Progenitor cell of endocrine pancreas (in vitro differentiated cells): ENCODE measurements at places on chromosomes 12 and 14. TPM values are rescaled to one million over a fixed set of nuclear protein-coding genes. Genes with fewer than 3 reads are reported as not detected.

SPIC gene
- total RNA-seq: not detected in 2 replicates

ADCK1 gene
- 8.0 and 11.5 TPM in 2 replicates for total RNA-seq

SLC25A21 gene
- total RNA-seq: 2.5 and 3.1 TPM in 2 replicates

TUBA1B gene
- total RNA-seq: 985 and 1,023 TPM in 2 replicates

LBHD2 gene
- not detected in 2 replicates for total RNA-seq

METAP2 gene
- 83.8 and 90.6 TPM in 2 replicates for total RNA-seq

A2M gene
- 1.1 and 2.0 TPM in 2 replicates for total RNA-seq

KLHL33 gene
- 0.04 and 0.05 TPM in 2 replicates for total RNA-seq

GLTP gene
- 20.8 and 21.7 TPM in 2 replicates for total RNA-seq

DNA sequence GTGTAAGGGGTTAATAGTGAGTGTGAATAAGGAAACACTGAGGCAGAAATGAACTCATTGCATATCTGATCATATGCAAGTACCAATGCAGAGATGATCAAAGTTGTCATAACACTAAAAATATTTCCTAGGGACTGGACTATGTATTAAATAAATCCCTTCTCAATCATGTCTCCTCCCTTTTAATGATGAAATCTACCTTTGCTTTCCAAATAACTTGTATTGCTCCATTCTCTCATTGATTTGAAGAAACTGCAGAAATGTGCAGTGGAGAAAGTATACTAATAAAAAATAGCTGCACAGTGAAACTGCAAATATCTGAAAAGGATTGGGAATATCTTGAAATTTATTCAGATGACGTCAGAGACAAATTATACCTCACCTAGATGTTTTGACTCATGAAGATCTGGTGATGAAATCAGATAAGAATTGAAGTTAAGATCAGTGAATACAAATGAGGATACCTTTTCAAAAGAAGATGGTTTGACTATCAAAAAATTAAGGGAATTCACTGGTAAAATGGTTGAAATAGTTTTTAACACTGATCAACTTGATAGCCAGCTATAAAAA, 1264.9 kb upstream of the USP15 start:
- DNase-seq: no peak

DNA sequence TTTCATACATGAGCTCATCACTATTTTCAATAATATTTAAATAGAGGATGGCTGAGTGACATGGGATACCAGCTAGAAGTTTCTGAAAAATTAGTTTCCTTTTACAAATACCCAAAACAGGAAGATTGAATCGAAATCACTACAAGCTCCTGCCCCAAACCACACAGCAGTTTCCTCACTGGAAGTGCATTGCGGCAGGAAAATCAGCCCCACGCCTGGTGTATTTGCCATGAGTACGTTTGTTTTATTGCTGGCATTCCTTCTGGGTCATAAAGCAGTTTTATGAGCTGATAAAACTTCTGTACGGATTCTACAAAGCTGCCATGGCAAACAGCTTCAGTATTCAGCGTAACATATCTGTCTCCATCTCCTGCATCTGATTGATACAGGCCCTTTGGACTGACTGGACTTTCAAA, 23.7 kb downstream of the CDC42BPB start:
- DNase-seq: no peak

GRCh38 chr12:115943630-115944391, 333.7 kb downstream of the MED13L start:
- no peak for DNase-seq

DNA sequence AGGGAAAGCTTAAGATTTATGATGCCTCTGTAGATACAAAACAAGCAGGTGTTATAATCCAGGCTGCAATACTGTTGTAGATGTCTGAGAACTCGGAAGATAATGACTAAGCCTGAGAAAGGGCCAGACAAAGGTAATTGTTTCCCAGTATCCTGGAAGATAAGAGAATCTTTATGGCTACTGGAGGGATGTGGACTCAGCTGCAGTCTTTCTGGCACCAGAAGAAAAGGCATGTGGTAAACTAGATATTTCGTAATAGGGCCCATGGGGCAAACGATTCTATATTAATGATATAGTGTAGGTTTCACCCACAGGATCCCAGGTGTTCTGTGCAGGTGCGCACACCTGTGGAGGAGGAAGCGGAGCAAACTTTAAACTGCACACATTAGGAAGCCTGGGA, 9.2 kb upstream of the APOLD1 start:
- DNase-seq: no peak

DNA sequence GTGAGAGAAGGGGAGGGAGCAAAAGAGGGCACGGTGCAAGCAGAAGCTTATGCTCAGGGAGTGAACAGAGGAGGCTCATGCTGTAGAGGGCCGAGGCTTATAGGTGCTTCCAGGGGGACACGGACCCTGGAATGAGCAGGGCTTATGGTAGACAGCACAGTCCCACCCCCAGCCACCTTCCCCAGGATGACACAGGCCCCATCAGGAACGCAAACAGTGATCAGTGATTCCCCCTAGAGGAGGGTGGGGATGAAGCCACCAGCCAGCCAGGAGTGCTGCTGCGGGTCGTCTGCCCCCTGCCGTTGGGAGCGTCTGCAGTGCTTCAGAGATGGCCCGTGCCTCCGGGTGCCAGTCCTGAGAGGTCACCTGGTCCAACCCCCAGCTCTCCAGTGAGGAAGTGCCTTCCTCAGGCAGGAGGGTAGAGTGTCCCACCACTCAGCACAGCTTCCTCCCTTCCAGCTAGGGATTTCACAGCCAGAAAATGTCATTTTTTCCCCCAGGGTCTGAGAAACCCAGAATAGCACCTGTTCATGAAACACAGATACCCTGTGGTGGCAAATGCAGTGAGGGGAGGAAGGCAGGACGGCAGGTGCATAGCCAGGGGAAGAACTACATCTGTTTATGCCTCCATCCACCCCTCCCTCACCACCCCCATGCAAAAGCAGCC, 60.7 kb downstream of the SLC6A12 start:
- peak; percentile 78 for DNase-seq

- no peak for DNase-seq
These were observed 42.6 kb upstream of the LIMA1 start for GRCh38 chr12:50325890-50326391.

DNA sequence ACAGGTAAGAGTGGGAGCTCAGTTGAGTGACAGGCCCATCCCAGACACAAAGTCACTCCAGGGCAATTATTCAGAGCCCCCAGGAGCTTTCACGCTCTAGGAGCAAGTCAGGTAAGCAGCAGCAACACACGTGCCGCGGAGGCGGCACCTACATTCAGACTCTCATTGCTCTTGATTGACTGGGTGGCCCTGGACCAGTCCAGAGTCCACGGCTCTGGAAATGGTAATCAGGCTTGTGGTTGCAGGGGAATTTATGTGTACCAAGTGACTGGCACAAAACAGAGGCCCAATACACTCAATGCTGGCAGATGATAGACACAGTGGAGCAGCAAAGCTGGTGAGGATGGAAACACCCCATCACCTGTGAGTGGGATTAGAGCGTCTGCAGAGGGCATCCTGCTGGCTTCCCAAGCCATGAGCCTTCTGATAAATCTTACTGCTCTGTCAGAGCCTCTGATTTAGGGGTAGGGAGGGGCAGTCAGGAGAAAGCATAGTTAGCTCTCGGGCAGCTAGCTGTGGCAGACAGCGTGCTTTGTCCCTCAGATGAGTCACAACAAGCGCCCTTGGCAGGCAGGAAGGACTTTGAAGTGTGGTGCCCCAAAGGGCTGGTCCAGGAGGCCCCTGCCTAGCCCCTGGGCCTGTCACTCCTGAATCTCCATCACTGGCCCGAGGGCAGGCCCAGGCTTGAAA, 344.7 kb downstream of the CACNA1C start:
- DNase-seq: no peak

- peak; percentile 75 for DNase-seq
These were observed at the start of gene NEUROD4 for GRCh38 chr12:55019784-55020183. TSS of gene NEUROD4 (plus strand) at chr12:55019974. CDS start at chr12:55026440, 6,466 bp downstream.

DNA sequence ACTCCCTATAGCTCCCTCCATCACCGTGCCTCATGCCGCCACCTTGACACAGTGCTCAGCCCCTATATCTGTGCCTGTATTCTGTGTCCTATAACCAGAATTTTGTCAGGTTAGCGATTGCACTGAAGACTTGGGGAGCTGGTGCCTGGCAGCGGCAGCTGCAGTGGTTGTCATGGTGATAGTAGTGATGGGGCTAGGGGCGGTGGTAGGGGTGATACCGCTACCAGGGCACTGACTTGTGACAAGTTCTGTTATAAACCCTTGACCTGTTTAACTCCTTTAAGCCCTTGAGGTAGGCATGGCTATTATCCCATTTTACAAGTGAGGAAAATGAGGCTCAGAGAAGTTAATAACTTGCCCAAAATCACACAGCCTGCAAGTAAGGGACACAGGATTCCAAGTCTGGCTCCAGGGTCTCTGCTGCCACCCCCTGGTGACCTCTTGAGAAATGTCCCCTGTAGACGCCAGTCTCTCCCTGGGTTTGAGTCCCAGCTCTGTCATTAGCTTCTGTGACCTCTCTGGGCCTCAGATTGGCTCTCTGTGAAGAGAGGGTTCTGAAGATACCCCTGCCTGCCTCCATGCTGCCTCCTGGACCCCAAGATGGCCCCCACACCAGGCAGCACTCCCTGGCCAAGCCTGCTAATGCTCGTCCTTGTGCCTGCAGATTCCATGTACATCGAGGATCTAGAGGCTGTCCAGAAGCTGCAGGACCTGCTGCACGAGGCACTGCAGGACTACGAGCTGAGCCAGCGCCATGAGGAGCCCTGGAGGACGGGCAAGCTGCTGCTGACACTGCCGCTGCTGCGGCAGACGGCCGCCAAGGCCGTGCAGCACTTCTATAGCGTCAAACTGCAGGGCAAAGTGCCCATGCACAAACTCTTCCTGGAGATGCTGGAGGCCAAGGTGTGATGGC, 121.9 kb downstream of the ESRRB start:
- no peak for DNase-seq

GRCh38 chr12:80861641-80862378, 75.9 kb downstream of the LIN7A start:
- no peak for DNase-seq

DNA sequence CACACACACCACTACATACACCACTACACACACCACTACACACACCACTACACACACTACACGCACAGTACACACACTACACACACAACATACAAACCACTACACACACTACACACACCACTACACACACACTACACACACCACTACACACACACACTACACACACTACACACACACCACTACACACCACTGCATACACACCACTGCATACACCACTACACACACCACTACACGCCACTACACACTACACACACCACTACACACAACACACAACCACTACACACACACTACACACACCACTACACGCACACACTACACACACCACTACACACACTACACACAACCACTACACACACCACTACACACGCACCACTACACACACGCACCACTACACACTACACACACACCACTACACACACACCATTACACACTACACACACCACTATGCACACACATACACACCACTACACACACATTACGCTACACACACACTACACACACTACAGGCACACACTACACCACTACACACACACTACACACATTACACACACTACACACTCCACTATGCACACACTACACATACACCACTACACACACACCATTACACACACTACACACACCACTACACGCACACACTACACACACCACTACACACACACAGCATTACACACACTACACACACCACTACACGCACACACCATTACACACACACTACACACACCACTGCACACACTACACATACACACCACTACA, 12.5 kb downstream of the NOC4L start:
- DNase-seq: no peak

DNA sequence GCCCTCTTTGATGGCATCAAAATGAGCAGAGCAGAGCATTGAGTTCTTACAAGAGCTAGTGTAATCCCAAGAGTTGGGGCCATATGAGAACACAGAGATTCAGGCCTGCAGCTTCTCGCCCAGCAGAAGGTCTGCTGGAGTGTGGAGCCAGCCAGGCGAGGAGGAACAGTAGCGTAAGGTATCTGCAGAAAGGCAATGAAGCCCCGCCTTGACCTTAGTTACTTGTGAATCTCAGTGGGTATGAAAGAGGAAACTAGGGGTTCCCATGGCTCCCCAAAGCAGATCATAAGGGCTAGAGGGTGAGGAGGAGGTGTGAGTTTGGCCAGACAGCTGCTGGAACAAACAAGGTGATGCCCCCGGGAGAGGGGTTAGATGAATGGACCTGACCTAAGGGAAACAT, 49.4 kb downstream of the SLC8A3 start:
- DNase-seq: no peak

- no peak for DNase-seq
These were observed 172.0 kb downstream of the SLC6A15 start for GRCh38 chr12:84740602-84741001.

DNA sequence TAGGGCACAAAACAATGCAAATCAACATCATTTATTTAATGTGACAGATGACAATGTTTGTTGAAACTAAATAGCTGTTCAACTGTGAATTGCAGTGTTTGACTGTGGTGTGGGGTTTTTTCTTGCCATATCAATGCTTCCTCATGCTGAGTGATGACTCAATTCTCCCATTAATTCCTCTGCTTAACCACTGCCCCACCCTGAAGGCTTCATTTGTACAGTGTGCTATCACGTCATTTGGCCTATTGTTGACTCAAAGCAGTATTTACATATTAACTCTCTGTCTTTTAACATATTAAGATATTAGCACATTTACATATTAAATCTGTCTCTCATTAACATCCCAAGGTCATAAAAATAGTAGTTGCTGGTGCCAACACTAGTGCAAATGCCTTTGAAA, 164.8 kb upstream of the NRXN3 start:
- DNase-seq: no peak

GRCh38 chr14:86989285-86989684, 1003.7 kb downstream of the GALC start:
- DNase-seq: no peak

- DNase-seq: no peak
These were observed 84.3 kb upstream of the ATF1 start for GRCh38 chr12:50679612-50680011.

GRCh38 chr12:58916921-58917511, 3.3 kb downstream of the LRIG3 start:
- DNase-seq: no peak

DNA sequence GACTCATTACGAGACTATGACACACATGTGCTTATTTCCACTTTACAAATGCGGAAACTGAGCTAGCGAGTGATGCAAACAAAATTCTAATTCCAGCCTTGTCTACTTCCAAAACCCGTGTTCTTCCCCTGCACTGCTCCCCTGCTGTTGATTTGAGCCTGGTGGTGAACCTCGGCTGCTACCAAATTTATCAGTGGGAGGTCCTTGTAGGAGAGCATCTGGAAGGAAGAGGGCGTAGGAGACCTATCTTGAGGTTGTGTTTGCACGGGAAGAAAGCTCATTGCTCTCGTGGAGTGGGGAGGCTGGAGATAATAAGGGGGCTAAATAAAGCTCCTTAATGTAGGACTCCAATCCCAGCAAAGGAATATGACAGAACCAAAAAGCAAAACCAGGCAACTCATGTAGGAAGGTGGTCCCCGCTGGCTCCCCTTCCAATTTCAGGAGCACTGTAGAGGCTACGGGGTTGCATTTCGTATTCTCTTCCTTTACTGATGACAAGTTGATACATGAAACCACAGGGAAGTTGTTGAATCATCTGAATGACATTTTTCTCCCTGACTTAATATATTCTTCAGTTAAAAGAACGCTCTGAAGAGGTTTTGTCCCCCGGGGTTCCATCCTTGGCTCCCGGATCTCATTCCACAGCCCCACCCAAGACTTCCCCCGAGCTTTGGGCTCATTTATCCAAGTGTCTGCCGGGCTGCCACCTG, 52.6 kb downstream of the FZD10 start:
- DNase-seq: no peak
